ENCODE measurements at places on chromosomes 12 and 14. TPM values are rescaled to one million over a fixed set of nuclear protein-coding genes. Genes with fewer than 3 reads are reported as not detected.

CRADD gene
- total RNA-seq: 41.4 TPM

TUNAR gene
- not detected for total RNA-seq

HOXC11 gene
- total RNA-seq: not detected

CLSTN3 gene
- total RNA-seq: 43.7 TPM

TAS2R7 gene
- total RNA-seq: not detected

SRSF9 gene
- 69.1 TPM for total RNA-seq

TRIM9 gene
- 3.9 TPM for total RNA-seq

GRCh38 chr12:24066865-24067264, 117.4 kb upstream of the SOX5 start:
- no peak overlapping the region for H3K4me3 ChIP-seq
- no peaks in the 10 kb centered on the region for H3K36me3 ChIP-seq
- no peak for DNase-seq
- H3K27ac ChIP-seq: no peak overlapping the region
- no peaks in the 10 kb centered on the region for H3K27me3 ChIP-seq

- no peak overlapping the region for H3K4me3 ChIP-seq
- H3K36me3 ChIP-seq: no peaks in the 10 kb centered on the region
- no peaks in the 10 kb centered on the region for H3K4me1 ChIP-seq
- no peak overlapping the region for H3K27ac ChIP-seq
Measured at GRCh38 chr12:80100591-80100990, 1.3 kb downstream of the OTOGL start.

DNA sequence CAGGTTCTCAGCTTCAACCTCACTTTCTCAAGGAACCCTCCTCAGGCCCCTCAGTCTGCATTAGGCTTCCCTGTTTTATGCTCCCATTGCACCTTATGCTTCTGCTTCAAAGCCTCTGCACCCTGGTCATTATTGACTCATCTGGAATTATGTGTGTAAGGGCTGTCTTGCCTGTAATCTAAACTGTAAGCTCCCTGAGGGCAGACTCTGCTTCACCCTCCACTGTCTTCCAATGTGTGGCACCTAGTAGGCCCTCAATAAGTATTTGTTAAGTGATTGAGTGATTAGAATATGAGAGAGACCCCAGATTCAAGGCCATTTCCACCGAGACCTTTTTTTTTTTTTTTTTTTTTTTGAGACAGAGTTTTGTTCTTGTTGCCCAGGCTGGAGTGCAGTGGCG, 79.1 kb downstream of the VCPKMT start:
- H3K27me3 ChIP-seq: no peaks in the 10 kb centered on the region
- DNase-seq: no peak
- H3K4me1 ChIP-seq: peaks cover 10% of the 10 kb centered on the region

GRCh38 chr14:50795909-50796308, 35.1 kb downstream of the NIN start:
- no peak overlapping the region for H3K4me3 ChIP-seq
- no peaks in the 10 kb centered on the region for H3K4me1 ChIP-seq
- H3K27ac ChIP-seq: no peak overlapping the region
- no peaks in the 10 kb centered on the region for H3K27me3 ChIP-seq
- DNase-seq: no peak

DNA sequence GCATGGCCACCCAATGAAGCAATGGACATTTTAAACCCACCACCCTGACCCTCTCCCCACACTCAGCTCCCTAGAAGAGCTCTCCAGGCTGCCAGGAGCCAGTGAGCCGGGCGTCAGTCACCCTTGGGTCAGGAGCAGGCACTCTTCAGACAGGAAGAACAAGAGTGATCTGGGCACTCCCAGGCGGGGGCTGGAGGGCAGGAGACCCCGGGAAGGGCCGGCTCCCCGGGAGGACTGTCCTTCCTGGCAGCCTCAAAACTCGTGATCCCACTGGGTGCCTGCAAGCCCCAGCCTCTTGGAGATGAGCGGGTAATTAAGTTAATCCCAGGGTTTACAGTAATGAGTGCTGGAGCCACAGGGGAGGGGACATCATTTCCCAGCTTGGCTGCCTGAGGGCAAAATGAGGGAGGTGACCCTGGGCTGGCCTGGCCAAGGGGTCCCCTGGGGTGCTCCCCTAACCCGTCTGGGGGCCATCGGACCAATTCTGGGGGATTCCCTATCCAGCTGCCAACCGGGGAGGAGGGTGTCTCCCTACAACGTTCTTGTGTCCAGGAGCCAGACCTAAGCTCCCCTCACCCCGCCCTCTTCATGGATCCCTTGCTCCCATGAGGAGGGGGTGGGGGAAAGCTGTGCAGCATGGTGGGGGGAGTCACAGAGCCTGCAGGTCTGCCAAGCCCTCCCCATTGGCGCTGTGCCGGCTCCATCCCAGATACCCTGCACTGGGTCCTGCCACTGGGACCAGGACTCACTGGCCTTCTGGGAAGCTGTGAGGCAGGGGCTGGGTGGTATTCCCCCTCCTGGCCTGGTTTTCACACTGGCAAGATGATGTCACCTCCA, 59.2 kb downstream of the CCNK start:
- no peak overlapping the region for H3K27ac ChIP-seq
- H3K4me1 ChIP-seq: peaks cover 33% of the 10 kb centered on the region
- H3K27me3 ChIP-seq: no peaks in the 10 kb centered on the region
- H3K4me3 ChIP-seq: no peak overlapping the region
- H3K36me3 ChIP-seq: no peaks in the 10 kb centered on the region

DNA sequence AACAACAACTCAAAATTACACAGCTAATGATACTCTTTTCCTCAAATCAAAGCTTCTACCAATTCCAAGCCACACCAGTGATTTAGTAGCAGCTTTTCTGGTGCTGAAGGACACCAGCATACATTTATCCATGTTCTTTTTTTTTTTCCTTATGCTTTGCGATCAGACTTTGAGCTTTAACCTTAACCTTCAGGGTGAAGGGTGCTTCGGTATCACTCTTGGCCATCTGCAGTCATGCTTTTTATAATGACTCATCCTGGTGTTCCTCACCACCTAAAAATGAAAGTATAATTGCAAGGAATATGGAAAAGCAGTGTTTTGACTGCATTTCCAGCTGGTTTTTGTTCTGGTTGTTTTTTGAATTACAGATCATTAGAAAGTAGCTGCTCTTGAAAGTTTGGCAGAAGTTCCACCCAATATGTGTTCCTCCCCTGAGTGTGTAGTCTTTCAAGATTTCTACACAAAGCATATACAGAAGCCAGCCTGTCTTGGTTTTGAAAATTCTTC, 1.3 kb upstream of the SLC41A2 start:
- H3K27ac ChIP-seq: peak overlapping the region; percentile 51
- peak overlapping the region; percentile 97 for H3K4me3 ChIP-seq
- DNase-seq: no peak
- H3K36me3 ChIP-seq: no peaks in the 10 kb centered on the region
- peaks cover 14% of the 10 kb centered on the region for H3K4me1 ChIP-seq

DNA sequence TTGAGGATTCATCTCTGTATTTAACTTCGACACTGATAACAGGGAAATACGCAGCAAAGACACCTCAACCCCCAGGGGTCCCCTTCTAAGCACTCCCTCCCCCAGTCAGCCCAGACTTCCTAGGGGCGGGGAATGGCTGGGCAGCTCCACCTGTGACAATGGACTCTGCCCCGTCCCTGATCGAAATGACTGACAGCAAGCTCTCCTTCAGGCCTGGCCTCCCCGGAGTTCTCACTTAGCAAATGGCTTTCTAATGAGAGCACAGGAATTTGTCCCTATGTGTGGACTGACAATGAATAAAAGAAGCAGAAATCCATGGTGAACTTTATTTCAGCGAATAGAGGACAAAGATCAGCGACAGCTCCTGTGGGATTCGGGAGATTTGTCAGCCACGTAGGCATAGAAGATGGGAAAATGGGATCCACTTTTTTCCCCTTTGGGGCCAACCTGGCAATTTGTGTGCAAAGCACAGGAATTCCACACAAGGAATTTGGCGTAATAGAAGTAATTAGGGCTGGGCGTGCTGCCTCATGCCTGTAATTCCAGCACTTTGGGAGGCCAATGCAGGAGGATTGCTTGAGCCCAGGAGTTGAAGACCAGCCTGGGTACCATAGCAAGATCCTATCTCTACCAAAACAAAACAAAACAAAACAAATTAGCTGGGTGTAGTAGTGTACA, 63.8 kb downstream of the TNFAIP2 start:
- DNase-seq: no peak
- H3K4me1 ChIP-seq: peaks cover 9% of the 10 kb centered on the region
- no peaks in the 10 kb centered on the region for H3K27me3 ChIP-seq
- H3K4me3 ChIP-seq: no peak overlapping the region
- no peak overlapping the region for H3K27ac ChIP-seq
- no peaks in the 10 kb centered on the region for H3K36me3 ChIP-seq

GRCh38 chr12:65818454-65819382, 5.6 kb upstream of the HMGA2 start:
- H3K36me3 ChIP-seq: no peaks in the 10 kb centered on the region
- H3K4me3 ChIP-seq: no peak overlapping the region
- H3K4me1 ChIP-seq: peaks cover 2% of the 10 kb centered on the region
- no peak overlapping the region for H3K27ac ChIP-seq

DNA sequence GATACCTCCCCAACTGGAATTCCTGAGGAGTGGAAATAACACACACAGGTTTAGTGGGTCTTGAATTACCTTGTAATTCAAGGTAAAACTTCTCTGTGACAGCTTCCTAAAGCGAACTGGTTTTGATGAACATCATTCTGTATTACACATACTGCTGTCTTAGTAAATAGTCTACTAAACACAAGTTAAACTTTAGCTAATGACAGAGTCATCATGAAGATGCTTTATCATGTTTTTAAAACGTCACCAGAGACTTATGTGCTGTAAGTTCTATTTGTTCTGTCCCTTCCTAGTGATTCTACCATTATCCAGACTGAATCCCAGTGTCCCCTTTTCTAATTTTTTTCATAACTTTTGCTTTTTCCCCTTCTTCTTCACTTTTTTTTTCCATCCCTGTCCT, 11.6 kb upstream of the GXYLT1 start:
- no peak overlapping the region for H3K4me3 ChIP-seq
- H3K4me1 ChIP-seq: no peaks in the 10 kb centered on the region
- peaks cover 4% of the 10 kb centered on the region for H3K36me3 ChIP-seq
- no peak overlapping the region for H3K27ac ChIP-seq

GRCh38 chr14:68758301-68758700, 34.6 kb downstream of the ZFP36L1 start:
- no peaks in the 10 kb centered on the region for H3K36me3 ChIP-seq
- DNase-seq: no peak
- no peak overlapping the region for H3K27ac ChIP-seq
- peaks cover 26% of the 10 kb centered on the region for H3K4me1 ChIP-seq

DNA sequence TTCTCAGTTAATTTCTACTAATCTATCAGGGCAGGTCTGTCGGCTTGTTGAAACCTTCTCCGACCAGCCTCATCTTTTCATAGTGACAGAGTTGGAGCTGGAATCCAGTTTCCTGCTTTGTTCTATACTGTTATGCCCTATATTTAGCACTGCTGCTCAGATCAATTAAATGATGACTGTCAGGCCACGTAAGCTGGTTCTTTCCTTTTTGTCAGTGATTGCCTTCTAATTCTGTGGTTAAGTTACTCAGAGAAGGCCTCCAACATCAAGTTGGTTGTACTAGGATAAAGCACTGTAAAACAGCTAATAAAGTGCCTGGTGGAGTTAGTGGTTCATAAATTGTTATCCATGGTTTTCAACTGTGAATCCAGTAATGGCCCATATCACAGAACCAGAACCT, 22.6 kb downstream of the DERA start:
- no peak overlapping the region for H3K4me3 ChIP-seq
- H3K4me1 ChIP-seq: peaks cover under 1% of the 10 kb centered on the region

DNA sequence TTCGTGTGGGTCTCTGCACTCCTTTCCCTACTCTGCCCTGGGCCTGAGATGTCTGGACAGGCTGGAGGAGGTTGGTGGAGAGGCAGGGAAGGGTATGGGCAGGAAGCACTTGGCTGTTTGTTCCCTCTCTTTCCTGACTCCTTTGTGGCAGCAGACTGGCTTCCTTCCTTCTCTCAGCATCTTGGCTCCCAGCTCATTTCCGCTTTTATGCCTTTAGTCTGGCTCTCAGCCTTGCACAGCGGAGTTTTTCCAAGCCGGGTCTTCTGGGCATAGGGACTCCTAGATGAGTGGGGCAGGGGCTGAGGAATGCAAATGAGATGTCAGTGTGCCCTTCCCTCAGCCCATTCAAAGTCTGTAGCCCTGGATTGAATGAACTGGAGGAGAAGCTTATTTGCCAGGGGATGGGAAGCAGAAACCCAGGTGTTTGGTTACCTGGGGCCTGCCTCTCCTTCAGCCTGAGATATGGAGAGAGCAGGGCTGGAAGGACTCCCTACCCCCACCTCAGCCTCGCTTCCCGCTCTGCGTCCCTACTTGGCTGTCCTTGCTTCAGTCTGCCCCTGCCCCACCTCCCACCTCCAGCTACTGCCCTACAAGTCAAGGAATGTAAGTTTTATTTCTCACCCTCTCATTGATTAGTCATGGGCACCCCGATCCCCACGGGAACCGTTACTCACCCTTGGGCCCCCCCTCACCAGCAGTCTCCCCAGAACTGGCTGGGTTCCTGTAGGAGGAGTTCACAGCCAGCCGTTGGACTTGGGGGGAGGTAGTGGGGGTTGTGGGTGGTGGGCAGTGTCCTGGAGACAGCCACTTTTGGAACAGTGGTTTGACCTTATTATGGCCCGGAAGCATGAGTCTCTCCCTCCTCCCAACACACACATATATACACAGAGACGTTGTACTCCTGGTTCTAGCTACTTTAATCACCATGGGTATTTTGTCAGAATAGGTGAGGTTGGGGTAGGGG, 9.3 kb upstream of the ITGA5 start:
- no peak overlapping the region for H3K4me3 ChIP-seq
- H3K27me3 ChIP-seq: no peaks in the 10 kb centered on the region
- no peak overlapping the region for H3K27ac ChIP-seq
- no peak for DNase-seq
- peaks cover 23% of the 10 kb centered on the region for H3K4me1 ChIP-seq
- no peaks in the 10 kb centered on the region for H3K36me3 ChIP-seq

- no peaks in the 10 kb centered on the region for H3K27me3 ChIP-seq
- DNase-seq: no peak
- H3K4me1 ChIP-seq: no peaks in the 10 kb centered on the region
- no peaks in the 10 kb centered on the region for H3K36me3 ChIP-seq
Measured at GRCh38 chr12:75471902-75472890, 8.4 kb upstream of the GLIPR1 start.

DNA sequence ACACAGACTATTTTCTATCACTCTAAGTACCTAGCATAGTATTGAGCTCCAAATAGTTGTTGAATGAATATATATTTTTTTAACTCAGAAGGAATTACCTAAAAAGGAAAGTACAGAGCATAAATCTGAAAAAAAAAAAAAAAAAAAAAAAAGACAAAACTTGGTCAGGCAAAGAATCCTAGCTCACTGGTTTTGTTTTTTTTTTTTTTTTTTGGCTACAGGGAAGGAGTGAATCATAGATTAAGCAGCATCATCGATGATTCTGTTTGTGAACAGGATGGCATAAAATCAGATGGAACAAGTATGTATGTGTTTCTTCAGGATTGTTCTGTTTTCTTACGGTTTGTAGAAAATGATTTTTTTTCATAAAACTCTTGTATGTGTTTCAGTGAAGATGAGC, 66.1 kb upstream of the BCAT1 start:
- H3K27me3 ChIP-seq: no peaks in the 10 kb centered on the region
- H3K36me3 ChIP-seq: no peaks in the 10 kb centered on the region
- no peak for DNase-seq

All from adrenal gland (tissue), 19 donors.